ENCODE measurements at places on chromosomes 6 and 20.

DNA sequence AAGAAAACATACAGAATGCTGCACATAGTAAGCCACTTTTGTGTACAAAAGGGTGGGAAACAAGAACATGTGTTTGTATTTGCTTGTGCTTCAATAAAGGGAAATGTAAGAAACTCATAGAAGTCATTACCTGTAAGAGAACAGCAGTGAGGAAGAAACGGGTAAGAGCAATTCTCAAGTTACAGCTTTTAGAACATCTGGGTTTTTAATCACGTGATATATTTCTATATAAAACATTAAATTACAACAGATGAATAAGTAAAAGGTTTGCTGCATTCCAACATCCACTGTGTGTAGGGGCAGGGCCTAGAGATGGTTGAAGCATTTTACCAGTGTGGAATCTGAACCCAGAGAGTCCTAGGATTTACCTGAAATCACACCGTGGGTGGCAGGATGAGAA is 36.6 kb upstream of the FAM50B start:
- DNase-seq: no peak

- DNase-seq: no peak
These were observed 128.0 kb upstream of the MCHR2 start for GRCh38 chr6:100121854-100122609.

- no peak for DNase-seq
These were observed 113.5 kb upstream of the HDAC2 start for GRCh38 chr6:114084327-114084890.

- no peak for DNase-seq
These were observed 6.4 kb upstream of the SDC4 start for GRCh38 chr20:45354423-45355208.

DNA sequence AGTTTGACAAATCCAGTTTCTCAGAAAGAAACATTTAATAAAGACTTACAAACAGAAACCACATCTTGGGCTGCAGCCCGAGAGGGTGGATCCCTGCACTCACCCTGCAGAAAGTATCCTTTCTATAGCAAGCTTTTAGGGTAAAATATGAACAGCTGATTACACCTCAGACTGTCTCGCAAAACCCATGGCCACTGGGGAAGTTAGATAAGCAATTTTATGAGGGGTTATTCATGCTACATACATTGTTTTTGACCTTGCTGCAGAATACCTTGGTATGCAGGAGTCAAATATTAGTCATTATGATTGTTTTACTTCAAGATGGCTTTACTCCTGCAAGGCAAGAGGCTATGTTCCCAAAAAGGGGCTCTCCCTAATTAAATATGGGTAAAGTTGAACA is 126.9 kb downstream of the OR2B2 start:
- no peak for DNase-seq

DNA sequence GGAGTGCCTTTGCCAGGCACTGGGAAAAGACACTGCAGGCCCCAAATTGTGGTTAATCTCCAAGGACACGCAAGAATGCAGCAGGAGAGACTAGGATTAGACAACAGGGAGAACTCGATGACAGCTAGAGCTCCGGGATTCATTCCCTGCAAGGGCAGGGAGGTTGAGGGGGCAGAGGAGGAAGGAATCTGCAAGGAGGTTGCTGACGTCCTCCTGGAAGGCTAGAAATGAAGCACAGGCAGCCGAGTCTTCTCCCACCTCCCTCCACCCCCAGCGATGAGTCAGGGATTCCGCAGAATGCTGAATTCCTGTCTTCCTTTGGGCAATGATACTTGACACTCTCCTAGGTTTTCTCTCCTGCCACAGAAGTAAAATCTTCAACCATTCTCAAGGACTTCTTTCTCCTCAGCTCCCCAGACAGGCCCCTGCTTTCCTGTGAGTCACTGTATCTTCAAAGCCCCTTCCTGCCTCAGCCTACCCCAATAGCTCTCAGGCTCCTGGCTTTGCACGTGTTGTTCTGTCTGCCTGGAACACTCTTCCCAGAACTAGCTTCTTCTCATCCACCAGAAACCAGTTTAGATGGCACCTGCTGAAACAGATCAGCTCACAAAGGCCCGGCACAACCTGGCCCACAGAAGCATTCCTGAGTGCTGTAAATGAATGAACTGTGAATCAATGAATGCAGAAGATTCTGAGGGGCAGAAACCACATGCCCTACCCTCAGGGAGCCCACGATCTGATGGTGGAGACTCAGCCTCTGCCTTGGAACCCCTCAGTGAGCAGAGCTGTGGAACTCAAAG is 85.6 kb downstream of the MRPL14 start:
- DNase-seq: no peak

- no peak for DNase-seq
These were observed 992.5 kb upstream of the CITED2 start for GRCh38 chr6:140366991-140367390.

DNA sequence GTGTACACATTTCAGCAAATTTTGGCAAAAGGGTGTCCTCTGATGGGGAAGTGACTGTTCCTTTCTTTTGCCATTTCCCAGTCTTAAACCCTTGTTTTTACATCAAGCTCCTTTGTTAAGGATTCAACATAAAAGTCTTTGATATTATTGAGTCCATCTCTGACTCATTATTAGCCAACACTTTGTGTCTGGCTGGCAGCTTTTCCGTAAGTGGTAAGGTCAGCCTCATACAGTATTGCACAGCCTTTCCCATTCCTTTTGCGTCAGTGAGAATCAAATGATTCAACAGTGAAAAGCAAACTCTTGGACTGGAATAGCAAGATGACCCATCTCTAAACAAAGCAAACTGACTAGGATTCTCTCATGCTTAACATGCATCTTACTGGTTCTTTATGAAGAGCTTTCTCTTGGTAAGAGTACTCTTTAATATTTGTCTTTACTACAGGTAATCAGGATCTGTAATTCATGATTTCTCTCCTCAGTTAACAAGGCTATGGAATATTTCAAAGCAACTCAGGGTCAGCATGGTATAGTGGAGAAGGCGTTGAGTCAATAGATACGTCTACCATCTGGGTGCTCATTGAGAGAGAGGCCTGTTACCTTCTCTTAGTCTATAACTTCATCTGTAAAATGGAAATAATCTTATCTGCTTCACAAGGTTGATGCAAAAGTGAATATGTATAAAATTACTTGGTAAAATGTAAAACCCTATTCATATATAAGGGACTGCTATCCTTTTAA is 183.6 kb downstream of the PRL start:
- DNase-seq: no peak

- DNase-seq: no peak
These were observed 764.6 kb downstream of the TBC1D32 start for GRCh38 chr6:120569714-120570113.

DNA sequence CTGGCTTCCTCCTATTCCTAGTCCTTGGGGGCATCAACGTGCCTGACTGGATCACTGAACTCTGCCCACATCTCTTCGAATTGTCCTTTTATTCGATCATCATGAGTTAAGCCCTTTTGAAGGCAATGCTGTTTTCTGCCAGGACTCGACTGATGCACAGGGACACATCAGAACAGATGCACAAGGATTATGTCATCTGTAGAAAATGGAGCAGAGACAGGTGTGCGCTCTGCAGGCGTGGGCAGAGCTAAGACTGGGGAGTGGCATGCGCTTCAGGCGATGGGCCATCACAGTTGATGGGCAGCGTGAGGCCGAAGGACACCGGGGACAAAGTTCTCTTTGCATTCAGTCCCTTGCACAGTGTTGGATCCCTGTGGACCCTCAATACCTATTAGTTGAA is 13.1 kb downstream of the GABRR1 start:
- DNase-seq: no peak

DNA sequence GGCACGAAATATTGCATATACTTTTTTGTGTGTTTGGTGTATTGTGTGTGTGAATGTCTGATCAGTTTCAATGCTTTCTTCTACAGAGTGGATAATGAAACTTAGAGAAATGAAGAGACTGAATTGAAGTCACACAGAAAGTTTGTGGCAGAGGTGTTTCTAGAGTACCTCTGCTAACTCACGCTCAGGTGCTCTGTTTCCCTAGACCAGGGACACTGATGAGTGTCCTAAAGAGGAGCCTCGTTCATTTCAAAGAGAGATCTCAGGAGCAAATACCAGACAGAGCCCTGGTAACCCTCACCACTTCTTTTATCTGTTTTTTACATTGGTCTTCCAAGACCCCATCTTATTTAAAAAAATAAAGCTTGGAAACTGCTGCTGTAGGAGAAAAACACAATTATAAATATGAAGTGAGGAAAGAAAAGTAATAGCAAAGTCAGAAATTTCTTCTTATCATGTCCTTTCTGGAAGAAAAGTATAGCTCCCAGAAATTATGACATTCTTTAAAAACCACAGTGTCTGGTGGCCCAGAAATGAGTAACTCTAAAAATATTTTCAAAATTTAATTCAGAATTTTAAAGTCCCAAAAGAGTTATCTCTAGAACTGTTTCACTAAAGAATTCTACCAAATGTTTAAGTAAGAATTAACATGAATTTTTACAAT is 720.6 kb downstream of the RFPL4B start:
- DNase-seq: no peak

GRCh38 chr6:35343092-35343834 is 905 bp downstream of the PPARD start:
- no peak for DNase-seq

All from NCI-H2107 (cell line).